ENCODE measurements at places on chromosomes 2 and 18. TPM values are rescaled to one million over a fixed set of nuclear protein-coding genes. Genes with fewer than 3 reads are reported as not detected.

STARD6 gene
- total RNA-seq, result not detected

PLGLB2 gene
- total RNA-seq, result 0.59 TPM

DNA sequence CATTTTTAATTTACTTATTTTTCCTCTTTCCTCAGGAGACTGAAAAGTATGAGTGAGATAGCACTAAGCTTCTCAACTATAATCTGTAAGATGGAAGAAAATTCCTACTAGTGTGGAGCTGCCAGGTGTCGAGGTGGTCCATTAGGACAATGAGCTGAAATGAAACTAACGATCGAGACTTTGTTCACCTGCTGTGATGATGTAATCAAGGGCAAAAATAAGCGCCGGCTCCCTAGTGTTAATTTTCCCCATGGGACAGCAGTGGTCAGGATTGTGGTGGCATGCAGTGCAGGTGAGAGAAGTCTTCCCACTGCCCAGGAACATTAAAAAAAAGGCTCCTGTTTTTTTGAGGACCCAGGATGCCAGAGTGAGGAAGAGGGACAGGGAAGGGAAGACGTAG, 859.1 kb upstream of the GCFC2 start:
- DNase-seq, result no peak
- no peaks in the 10 kb centered on the region for H3K27me3 ChIP-seq

MEP1B gene
- total RNA-seq, result not detected

CHST10 gene
- total RNA-seq, result 11.0 TPM

GRCh38 chr2:241763551-241764274, 12.9 kb upstream of the GAL3ST2 start:
- H3K4me3 ChIP-seq, result peak overlapping the region; percentile 31
- H3K36me3 ChIP-seq, result no peaks in the 10 kb centered on the region
- H3K27ac ChIP-seq, result peak overlapping the region; percentile 85
- DNase-seq, result peak; percentile 35

DNA sequence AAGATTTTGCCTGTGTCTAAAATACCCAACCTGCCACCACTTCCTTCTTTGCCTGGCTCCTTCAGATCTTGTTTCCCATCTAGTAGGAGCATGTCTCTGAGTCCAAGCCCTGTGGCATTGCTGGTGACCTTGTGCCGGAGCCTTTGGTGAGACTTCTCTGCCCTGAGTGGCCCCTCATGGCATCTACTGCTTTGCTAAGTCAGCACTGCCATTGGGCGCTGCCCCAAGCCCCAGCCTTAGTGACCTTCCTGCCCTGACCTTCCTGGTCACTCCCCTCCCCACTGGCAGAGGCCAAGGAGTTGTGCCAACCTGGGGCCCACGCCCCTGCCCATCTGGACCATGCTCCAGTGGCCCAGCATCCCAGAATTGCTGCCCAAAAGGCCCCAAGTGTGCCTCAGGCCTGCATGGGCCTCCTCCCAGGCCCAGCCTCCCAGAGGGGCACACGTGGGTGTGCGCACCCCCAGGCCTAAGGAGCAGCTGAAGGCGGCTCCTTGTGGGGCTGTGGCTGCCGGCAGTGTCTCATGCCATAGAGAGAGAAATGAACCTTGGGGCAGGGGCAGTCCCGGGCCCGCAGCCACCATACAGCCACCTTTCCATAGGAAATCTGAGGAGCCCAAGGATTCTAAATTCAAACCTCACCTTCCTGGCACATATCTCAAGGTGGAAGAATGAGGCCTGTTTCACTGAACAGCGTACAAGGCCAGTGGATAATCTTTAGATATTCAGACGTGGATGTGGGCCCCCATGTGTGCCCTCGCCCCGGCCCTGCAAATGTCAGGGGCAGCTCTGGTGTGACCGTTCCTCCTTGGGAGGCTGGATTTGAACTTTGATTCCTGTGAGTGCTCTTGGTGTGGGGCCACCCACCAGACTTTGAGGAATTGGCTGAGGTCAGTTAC, 100.2 kb upstream of the SLC66A3 start:
- H3K36me3 ChIP-seq, result no peaks in the 10 kb centered on the region
- DNase-seq, result no peak
- H3K4me3 ChIP-seq, result no peak overlapping the region
- no peak overlapping the region for H3K27ac ChIP-seq
- no peaks in the 10 kb centered on the region for H3K4me1 ChIP-seq
- no peaks in the 10 kb centered on the region for H3K27me3 ChIP-seq

GPR155 gene
- 6.2 TPM for total RNA-seq
